Naive B cell (primary cell): ENCODE measurements at places on chromosomes 12 and 14. TPM values are rescaled to one million over a fixed set of nuclear protein-coding genes. Genes with fewer than 3 reads are reported as not detected.

Gene TDRD9
- not detected for polyA plus RNA-seq

Gene KLRG1
- 2.6 TPM for polyA plus RNA-seq

Gene RFLNA
- polyA plus RNA-seq = not detected

GRCh38 chr14:90523544-90523943 is 126.7 kb downstream of the CALM1 start:
- DNase-seq = no peak

DNA sequence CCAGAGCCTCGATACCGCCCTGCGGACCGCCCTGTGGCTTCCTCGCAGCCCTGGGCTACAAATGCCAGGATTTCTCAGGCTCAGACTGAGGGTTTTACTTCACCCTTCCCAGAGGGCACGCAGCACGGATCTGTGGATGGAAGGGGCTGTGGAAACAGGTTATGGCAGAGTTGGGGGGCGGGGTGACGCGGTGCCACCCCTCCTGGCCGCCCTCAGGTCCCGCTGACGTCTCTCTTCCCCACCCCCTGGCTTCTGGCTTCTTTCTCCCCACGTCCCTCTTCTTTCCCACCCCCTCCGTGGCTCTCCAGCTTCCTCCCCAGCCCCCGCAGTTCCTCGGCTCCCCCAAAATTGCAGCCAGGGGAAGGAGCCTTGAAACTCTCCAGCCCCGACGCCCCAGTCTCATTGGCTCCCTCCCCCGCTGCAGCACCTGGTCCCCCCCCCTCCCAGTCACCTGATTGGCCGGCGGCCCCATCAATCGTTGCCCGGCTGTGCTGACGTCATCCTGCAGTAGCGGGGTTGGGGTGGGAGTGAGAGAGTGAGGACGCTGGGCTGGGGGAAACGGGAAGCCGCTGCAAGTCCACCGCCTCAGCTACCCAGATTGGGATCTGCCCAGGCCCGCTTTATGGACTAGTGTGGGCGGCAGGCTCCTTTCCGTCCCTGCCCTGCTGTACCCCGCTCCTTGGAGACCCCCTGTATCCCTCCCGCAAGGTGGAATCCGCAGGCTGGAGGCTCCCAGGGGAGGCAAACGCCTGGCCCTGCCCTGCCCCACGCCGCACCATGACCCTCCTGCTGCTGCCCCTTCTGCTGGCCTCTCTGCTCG is at the start of gene CLSTN3:
TSS of gene CLSTN3 (plus strand) at position 500 of the 820 bp plus-strand sequence. CDS start at position 778, 278 bp downstream.
- DNase-seq = peak; percentile 87

DNA sequence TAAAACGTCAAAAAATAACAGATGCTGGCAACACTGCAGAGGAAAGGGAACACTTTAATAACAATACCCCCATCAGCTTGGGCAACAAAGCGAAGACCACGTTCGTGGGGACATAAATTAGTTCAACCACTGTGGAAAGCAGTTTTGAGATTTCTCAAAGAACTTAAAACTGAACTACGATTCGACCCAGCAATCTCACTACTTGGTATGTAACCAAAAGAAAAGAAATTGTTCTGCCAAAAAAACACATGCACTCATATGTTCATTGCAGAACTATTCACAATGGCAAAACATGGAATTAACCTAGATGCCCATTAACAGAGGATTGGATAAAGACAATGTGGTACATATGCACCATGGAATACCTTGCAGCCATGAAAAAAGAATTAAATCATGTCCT is 81.2 kb upstream of the RAP1B start:
- DNase-seq = no peak

DNA sequence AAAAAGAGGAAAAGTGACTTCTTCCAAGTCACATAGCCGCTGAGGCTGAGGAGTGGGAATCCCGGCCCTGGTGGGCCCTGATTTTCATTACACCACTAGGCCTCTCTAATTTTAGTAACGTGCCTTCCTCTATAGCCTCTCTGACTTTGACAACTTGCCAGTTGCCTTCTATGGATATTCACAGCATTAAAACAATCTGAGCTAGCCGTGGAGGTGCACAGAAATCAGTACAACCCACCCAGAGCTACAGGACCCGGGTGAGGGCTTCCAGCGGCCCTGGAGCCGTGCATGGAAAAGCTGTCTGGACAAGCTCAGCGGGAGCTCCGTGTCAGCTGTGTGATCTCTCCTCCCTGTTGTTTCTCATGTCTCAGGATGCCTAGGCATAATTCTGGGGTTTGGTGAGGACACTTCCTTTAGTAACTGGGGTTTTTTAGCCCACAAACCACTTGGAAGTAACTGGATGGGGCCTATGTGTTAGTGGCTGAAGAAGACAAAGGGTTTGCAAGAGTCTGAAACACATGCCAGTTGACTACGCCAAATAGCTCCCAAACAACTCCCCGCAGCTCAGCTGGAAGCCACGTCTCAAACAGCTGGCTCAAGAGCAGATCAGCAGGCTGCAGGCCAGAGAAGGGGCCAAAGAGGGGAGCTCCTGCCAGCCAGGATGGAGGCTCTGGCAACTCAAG is 53.0 kb downstream of the SSH1 start:
- DNase-seq = no peak

DNA sequence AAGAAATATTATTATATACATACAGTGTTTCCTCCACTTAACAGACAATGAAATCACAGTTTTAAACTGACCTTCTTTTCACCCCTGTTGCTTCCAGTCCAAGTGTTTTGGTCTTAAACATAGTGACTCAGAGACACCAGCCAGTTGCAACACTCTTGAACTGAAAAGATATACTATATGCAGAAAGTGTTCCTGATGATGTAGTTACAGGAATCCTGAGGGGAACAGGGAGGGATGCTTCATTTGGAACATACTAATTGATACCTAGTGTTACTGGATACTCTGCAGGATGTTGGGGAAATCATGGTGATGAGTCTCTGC is 420.8 kb downstream of the CCDC91 start:
- DNase-seq = no peak

DNA sequence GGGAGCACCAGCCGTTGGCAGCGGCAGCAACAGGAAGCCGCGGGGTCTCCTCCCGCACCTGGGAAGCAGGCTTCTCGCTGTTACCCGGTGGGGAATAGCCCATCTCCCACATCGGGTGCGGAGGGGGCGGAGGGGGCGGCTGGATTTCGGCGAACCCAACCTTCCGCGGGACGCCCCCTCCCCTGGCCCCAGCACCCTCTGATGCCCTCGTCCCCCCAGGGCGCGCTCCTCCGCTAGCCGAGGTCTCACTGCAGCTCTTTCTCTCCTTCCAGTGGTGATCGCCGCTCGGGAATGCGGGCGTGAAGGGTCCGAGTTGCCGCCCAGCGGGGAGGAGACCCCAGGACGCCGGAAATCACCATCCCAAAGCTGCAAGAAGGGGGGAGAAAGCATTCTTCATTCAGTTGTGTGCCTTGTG is 303 bp downstream of the SAMD4A start:
- no peak for DNase-seq
